SK-MEL-5 (cell line): ENCODE measurements at places on chromosomes 11 and 22.

DNA sequence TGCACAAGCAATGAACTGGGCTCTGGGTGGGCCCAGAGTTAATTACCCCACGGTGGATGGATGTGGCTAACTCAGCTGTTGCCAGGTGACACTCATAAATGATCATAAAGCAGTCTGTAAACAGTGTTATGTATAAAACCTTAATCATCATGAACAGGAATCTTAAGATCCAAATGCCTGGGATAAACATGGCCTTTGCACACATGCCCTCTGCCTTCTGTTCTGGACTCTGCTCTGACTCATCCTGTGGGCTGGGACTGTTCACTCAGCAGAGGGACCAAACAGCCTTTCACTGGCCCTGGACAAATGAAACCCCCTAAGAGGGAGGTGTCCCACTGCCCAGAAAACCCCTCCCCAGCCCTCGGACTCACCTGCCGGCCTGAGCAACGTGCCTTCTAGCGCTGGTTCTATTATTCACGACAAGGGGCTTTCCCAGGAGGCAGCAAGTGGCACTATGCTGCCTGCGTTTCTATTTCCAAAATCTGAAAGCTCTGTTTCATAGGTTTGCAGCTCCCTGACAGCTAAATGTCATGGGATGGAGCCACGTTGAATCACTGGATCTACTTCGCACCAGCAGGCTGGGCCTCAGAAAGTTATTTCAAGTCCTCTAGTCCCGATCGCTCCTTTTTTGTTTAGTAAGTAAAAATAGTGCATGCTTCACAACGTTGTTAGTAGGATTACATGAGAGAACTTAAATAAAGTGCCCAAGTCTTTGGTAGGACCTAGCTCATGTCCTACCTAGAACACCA is 53.0 kb downstream of the LARGE1 start:
- DNase-seq, result no peak

- no peak for DNase-seq
Measured at GRCh38 chr11:19597876-19598275, 114.8 kb upstream of the NAV2 start.

DNA sequence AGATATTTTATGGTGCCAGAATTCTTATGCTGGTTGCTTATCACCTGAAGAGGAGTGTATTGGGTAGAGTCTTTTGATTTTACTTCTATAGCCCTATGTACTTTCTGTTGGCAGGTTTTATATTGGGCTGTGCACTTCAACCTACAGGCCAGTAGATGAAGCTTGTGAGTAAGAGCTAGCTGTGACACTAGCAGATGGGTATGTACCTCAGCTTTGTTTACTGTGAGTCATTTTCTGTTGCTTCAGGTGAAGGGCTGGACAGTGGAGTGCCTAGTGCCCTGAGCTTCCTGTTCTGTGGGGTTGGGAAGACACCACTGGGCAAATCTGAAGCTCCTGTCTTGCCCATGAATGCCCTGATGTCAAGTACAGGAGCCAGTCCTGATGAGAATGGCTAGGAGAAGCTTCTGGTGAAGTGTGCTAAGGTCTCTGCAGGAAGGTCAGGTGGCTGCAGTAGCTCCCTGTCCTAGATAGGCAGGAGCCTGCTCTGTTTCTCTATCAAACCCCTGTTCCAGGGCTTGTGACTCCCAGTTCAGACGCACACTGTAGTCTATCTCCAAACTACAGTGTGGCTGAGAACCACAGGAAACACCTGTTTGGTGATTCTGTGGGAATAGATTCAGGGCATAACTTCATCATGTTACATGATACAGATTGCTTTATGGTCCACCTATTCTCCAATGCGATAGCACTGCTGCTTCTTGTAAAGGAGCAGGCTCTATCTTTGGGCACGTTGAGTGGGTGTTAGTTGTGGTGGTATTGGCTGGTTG is 755.7 kb downstream of the KCNA4 start:
- no peak for DNase-seq

DNA sequence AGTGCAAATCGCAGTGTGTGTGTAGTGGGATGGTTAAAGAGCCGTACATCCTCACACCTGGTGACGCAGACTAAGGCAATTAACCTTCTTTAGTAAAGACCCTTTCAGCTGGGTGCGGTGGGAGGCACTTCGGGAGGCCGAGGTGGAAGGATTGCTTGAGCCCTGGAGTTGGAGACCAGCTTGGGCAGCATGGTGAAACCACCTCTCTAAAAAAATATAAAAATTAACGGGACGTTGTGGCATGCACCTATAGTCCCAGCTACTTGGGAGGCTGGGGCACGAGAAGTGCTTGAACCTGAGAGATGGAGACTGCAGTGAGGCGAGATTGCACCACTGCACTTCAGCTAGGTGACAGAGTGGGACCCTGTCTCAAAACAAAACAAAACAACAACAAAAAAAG is 31.5 kb downstream of the ZBTB16 start:
- DNase-seq, result no peak

DNA sequence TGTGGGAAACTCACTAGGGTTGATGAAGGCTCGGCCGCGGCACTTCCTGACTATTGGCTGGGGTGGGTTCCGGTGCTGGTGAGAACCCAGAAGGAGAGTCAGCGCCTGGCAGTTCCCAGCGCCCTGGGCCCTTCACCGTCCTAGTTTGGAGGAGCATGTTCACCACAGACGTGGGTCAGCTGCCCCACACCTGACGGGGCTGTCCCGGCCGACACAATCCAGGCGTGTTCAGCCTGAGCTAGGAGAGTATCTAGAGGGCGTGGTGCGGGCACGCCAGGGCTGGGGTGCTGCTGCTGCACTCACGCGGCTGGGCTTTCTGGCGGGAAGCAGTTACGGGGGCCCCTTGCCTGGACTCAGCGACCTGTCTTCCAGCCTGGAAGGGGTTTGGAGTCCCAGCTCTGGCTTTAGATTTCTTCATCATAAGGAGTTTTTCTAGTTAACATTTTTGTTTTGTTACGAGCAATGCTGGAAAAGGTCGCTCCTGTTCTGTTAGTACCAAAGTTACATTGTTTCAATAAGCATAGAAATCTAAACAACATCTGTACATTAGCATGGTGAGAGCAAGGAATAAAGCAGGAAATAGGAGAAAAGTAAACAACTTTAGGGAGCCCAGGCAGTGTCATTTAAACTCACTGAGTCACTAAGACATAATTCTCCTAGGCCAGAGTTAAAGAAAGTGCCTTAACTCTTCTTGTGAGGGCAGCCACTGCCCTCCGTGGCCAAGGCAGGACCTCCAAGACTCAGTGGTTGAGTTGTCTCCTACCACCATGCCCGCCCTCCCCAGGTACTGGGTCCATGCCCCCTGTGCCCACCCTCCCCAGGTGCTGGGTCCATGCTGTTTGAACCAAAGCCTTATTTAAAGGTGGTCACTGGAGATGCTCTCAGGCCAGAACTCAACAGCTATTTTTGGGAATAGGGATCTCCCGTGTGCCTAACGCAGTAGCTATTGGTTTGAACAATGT is 12.1 kb upstream of the ADORA2A start:
- DNase-seq, result no peak

GRCh38 chr22:31968022-31968421 is 23.7 kb downstream of the YWHAH start:
- DNase-seq, result no peak

- no peak for DNase-seq
Measured at GRCh38 chr11:57729479-57729878, 11.8 kb upstream of the SELENOH start.

DNA sequence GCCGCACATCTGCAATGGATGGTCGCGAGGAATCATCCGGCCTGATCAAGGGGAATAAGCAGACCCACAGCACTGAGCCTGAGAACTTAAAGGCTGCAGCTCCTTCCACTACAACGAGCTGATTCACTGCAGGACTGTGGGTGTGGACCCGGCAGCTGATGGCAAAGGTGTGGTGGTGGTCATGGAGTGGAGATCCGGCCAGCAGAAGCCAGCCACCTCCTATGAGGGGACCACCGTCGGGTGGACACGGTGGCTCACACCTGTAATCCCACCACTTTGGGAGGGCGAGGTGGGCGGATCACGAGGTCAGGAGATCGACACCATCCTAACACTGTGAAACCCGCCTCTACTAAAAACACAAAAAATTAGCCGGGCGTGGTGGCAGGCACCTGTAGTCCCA is 66.4 kb downstream of the DGCR2 start:
- no peak for DNase-seq

GRCh38 chr11:103862802-103863174 is 173.7 kb upstream of the DDI1 start:
- DNase-seq, result no peak

DNA sequence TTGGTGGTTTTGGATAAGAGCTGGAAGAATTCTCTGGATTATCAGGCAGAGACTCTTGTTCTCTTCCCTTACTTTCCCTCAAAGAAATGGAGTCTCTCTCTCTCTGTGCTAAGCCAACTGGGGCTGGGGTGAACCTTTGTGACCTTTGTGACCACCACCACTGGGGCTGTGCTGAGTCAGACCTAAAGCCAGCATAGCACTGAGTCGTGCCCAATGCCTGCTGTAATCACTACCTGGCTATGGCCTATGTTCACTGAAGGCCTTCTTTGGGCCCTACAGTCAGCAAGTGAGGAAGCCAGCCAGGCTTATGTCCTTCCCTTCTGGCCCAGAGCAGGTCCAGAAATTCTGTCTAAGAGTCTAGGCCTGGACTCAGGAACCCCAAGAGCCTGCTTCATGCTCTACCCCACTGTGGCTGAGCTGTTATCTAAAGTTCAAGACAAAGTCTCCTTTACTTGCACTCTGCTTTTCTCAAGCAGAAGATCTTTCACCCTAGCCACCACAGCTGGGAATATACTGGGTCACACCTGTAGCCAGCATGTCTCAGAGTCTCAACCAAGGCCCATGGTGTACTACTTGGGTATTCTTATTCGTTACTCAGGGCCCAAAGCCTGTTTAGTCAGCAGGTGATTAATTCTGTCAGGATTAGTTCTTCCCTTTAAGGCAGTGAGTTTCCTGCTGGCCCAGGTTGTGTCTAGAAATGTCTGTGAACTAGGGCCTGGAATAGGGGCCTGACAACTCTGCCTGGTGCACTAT is 86.0 kb downstream of the EHF start:
- no peak for DNase-seq
